ENCODE measurements at places on chromosomes 3 and 15. TPM values are rescaled to one million over a fixed set of nuclear protein-coding genes. Genes with fewer than 3 reads are reported as not detected.

GOLGA8G gene
- not detected for polyA plus RNA-seq

SNUPN gene
- polyA plus RNA-seq: 20.3 TPM

CHL1 gene
- not detected for polyA plus RNA-seq

TMEM40 gene
- 124 TPM for polyA plus RNA-seq

DPPA2 gene
- not detected for polyA plus RNA-seq

IQSEC1 gene
- 4.0 TPM for polyA plus RNA-seq

ATP13A4 gene
- polyA plus RNA-seq: 0.02 TPM

CLDN18 gene
- polyA plus RNA-seq: not detected

XCR1 gene
- polyA plus RNA-seq: not detected

MOBP gene
- not detected for polyA plus RNA-seq

FAM43A gene
- polyA plus RNA-seq: 0.36 TPM

FBXO40 gene
- polyA plus RNA-seq: not detected

FBLN2 gene
- polyA plus RNA-seq: 0.03 TPM

CTXN2 gene
- not detected for polyA plus RNA-seq

MKRN3 gene
- not detected for polyA plus RNA-seq

ARPIN gene
- polyA plus RNA-seq: 10.8 TPM

MESP1 gene
- polyA plus RNA-seq: not detected
